ENCODE measurements at places on chromosomes 12 and 14. TPM values are rescaled to one million over a fixed set of nuclear protein-coding genes. Genes with fewer than 3 reads are reported as not detected.

DNA sequence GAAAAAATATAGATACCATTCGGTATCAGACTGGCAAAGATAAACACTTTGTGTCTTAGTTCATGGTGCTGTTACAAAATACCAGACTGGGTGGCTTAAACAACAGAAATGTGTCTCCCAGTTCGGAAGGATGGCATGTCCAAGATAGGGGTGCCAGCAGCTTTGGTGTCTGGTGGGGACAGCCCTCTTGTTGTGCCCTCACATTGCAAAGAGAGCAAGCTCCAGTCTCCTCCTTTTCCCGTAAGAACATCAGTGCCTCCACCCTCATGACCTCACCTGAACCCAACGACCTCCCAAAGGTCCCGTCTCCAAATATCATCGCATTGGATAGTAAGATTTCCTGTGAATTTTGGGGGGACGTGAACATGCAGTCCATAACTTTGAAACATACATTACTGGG, 12.4 kb downstream of the ZBTB42 start:
- H3K4me3 ChIP-seq: no peak overlapping the region
- no peaks in the 10 kb centered on the region for H3K27me3 ChIP-seq
- no peaks in the 10 kb centered on the region for H3K36me3 ChIP-seq
- H3K4me1 ChIP-seq: peaks cover 26% of the 10 kb centered on the region

Gene KRT79
- not detected for total RNA-seq

Gene RNFT2
- 1.1 TPM for total RNA-seq

Gene B4GALNT1
- 3.4 TPM for total RNA-seq

All from sigmoid colon (tissue), 7 donors.